ENCODE measurements at places on chromosomes 7 and 10. TPM values are rescaled to one million over a fixed set of nuclear protein-coding genes. Genes with fewer than 3 reads are reported as not detected.

The UCMA gene
- not detected for polyA plus RNA-seq

GRCh38 chr7:48389977-48390376 lies 218.7 kb downstream of the ABCA13 start:
- DNase-seq = no peak

The MYH16 gene
- polyA plus RNA-seq = not detected

- DNase-seq = no peak
Measured at GRCh38 chr10:62244088-62244487, 24.6 kb downstream of the RTKN2 start.

Measured in BJ (cell line).